Motor neuron (in vitro differentiated cells): ENCODE measurements at places on chromosomes 16 and 17. TPM values are rescaled to one million over a fixed set of nuclear protein-coding genes. Genes with fewer than 3 reads are reported as not detected.

CES1 gene
- total RNA-seq: not detected in 2 replicates

IRX5 gene
- 0.63 and 2.5 TPM in 2 replicates for total RNA-seq

CD7 gene
- total RNA-seq: 2.8 and 2.9 TPM in 2 replicates

LRRC36 gene
- 1.4 and 1.5 TPM in 2 replicates for total RNA-seq

CDK5R1 gene
- 31.3 and 33.0 TPM in 2 replicates for total RNA-seq

DLX4 gene
- total RNA-seq: 1.4 and 4.2 TPM in 2 replicates
